ENCODE measurements at places on chromosomes 3 and 15.

GRCh38 chr15:60353245-60353920 is 44.4 kb downstream of the ANXA2 start:
- no peak for DNase-seq

GRCh38 chr15:52493968-52494367 is 34.7 kb downstream of the MYO5A start:
- DNase-seq = no peak

- no peak for DNase-seq
Observed at GRCh38 chr3:127647166-127647844, 18.3 kb downstream of the PODXL2 start.

DNA sequence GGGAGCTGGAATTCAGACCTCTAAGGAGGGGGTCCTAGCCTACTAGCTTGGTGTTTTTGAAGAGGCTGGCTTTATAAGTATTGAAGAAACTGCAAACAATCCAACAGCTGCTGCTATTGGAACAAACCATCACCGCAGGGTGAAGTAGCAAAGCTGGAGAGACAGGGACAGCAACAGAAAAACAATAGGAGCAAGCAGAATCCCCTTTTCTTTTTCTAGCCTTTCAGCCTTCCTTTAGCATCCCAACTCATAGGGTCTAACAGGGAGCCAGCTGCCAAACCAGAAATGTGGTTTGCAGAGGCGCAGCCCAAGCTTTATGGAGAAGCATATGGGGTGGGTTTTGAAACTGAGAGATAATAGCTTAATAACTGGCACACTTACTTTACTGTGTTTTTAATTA is 106.2 kb upstream of the CHMP2B start:
- no peak for DNase-seq

- no peak for DNase-seq
Observed at GRCh38 chr3:38229036-38229435, 36.6 kb upstream of the SLC22A13 start.

- DNase-seq = no peak
Observed at GRCh38 chr3:43373560-43373928, 87.2 kb downstream of the SNRK start.

DNA sequence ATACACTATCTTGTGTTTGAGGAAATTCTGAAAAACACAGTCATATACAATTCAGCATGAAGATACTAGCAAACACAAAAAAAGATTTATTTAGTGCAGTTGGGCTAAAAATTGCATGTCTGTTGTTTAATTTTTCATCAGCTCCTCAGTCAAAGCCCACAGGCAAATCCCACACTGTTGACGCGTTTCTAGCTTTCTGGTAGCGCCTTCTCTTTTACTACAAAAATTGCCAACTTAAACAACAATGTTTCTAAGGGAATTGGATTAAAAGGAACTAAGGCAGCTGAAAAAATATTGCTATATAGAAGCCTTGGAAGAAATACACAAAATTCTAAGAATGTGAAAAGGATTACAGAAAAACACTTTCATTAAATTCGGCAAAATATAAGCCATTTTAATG is 196.7 kb upstream of the P2RY1 start:
- no peak for DNase-seq
